Fibroblast of skin of scalp (primary cell): ENCODE measurements at places on chromosomes 7 and 10.
A peak's percentile ranks its signal among the peaks of the same experiment; 100 is the strongest.

- no peak for DNase-seq
These were observed 273.7 kb downstream of the SEMA3D start for GRCh38 chr7:84912993-84913635.

GRCh38 chr7:106190589-106191330, 78.6 kb upstream of the SYPL1 start:
- DNase-seq = no peak

DNA sequence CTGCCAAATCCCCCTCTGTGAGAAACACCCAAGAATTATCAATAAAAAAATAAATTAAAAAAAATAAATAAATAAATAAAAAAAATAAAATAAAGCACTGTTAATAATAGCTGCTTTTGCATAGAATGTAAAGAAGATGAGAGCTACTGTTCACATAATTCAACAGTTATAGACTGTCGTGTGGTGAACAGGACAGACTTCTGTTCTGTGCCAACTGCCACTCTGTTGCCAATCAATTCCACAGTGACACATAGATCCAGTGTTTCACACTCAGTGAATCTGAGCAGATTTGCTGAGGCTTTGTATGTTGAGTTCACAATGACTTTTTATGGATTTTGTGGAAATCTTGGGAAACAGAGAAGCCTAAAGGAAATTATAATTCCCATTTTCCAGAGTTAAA, 14.9 kb downstream of the ARHGAP19 start:
- no peak for DNase-seq

- DNase-seq = no peak
These were observed 267.2 kb downstream of the POM121L12 start for GRCh38 chr7:53302496-53303246.

DNA sequence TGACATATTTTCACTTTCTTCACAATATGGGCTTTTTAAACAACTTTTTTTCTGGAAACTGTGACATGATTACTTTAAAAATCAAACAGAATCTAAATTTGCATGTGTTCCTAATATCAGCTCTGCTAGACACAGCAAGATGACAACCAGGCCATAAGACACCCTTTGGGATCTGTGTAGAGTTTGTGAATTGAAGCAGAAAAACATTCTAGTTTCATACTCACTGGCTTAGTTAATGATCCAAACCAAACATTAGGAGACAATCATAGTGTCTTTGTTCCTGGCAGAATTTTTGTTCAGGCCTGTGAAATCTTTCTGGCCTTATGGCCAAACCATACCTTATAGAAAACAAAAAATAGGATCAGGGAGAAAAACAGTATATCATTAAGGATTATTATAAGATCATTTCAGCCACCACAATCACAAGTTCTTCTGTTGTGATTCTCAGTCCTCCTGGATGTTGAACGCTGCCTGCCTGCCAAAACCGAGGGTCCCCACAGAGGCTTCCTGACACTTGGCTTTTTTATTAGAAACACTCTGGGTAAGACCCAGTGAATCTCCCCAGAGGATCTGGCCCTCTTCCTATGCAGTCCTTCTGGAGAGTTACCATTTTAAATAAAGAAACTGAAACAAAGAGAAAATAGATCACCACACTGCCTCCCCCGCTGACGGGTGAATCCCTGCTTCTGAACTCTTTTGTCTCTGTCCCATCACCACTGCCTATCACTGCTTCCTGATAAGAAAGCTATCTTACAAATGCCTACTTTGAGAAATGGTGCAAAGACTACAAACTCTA, 79.2 kb upstream of the PPP1R3C start:
- no peak for DNase-seq

DNA sequence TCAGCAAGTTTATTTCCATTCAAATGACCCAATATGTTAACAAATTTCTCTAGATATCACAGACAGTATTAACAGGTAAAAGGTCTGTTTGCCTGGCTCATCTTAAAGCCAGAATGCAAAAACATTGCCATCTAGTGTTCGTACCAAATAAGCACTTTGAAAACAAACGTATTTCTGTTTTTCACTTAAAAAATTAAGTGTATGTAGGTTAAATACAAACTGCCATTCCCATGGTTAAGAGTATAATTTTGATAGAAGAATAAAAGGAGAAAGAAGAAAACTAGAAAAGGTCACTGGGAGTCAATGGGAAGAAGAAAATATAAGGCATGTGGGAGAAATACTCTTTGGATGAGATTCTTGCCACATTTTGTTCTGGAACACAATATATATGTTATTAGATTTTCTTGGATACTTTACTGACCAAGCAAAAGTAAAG, 51.0 kb downstream of the ORC5 start:
- DNase-seq = peak; percentile 24

DNA sequence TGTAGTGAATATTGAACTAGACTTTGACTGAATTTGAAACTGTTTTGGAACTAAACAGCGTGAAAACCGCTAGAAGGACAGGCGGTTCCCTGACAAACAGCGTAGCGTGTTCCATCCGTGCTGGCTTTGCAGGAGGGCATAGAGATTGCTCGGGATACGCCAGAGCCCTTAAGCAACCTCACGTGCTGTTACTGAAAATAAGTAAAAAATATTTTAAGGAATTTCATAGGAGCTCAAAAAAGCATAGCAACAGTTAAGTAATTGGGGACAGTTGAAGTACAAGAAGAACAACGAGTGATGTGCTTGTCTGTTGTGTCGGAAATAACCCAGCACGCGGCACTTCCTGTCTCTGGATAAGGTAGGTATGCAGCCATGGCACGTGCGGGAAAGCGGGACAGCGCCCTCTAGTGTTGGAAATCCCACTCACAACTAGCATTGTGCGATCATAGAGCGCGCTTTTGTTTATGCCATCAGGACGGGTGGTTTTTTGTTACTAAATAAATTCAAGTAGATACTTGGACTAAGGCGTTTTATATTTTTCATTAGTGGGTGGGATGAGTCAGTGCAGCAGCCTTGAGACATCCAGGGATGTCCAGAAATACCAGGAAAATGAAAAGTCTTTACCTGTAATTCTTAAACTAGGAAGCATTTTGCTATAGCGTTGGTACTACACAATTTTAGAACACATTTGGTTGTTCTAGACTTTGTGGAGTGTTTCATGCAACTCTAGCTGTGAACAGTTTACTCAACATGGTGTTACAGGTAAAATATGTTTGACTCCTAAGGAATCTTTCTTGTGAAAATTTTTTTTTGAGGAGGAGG, 50.4 kb downstream of the DNAJB6 start:
- DNase-seq = peak; percentile 80

- peak; percentile 63 for DNase-seq
These were observed 48.4 kb downstream of the UNC5B start for GRCh38 chr10:71260622-71261325.

DNA sequence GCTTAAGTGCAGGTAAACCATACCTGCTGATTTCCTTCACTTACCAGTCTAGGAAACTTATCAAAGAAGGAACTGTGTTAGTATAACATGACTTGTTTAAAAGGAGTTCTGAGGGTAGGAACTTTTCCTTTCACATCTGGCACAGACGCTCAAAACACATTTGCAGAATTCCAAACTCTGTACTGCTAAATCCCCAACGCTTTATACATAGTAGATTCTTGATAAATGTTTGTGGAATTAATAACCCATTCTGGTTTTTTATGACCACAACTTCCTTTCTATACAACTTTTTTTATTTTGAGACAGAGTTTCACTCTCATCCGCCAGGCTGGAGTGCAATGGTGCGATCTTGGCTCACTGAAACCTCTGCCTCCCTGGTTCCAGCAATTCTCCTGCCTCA, 7.7 kb upstream of the TRUB1 start:
- peak; percentile 80 for DNase-seq

DNA sequence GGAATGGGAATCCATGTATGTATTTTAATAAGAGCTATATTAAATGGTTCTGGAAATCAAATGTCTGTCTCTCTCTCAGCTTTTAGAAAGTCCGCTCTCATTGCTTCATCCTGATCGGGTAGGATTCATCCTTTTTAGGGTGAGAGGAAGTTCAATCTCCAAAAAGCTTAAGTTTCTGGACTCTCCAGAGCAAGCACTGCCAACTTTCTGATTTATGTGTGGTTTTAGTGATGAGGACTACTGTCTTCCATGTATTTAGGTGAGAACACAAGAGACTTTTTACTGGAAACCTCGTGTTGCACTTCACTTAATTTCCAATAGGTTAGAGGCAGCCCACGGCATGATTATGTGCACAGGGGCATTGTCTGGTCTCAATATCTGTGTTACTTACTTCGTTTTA, 267.9 kb downstream of the SUGCT start:
- DNase-seq = no peak

- DNase-seq = no peak
These were observed 52.0 kb downstream of the JAKMIP3 start for GRCh38 chr10:132117636-132118190.

- no peak for DNase-seq
These were observed 36.0 kb upstream of the SRGN start for GRCh38 chr10:69051710-69052487.

- DNase-seq = no peak
These were observed 265.7 kb downstream of the SUGCT start for GRCh38 chr7:40400525-40400924.

GRCh38 chr10:9608602-9609001, 1409.1 kb upstream of the CELF2 start:
- peak; percentile 42 for DNase-seq

- DNase-seq = peak; percentile 57
These were observed 150.9 kb downstream of the POLR1F start for GRCh38 chr7:19557726-19558465.

- peak; percentile 12 for DNase-seq
These were observed 302.6 kb upstream of the LYZL1 start for GRCh38 chr10:28986117-28986792.

- DNase-seq = no peak
These were observed 94.9 kb downstream of the NPSR1 start for GRCh38 chr7:34752929-34753328.

- DNase-seq = no peak
These were observed 572.5 kb downstream of the ARL4A start for GRCh38 chr7:13259930-13260329.

- DNase-seq = no peak
These were observed 10.4 kb upstream of the PCGF5 start for GRCh38 chr10:91210014-91210413.

DNA sequence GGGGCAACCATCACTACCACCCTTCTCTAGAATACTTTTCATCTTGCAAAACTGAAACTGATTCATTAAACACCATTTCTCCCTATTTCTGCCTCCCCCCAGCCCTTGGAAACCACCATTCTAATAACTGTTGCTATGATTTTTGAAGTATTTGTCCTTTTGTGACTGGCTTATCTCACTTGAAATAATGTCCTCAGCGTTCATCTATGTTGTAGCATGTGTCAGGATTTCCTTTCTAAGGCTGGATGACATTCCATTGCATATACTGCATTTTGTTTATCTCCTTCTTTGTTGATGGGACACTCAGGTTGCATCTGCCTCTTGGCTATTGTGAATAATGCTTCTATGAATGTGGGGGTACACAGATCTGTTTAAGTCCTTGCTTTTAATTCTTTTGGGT, 327.6 kb upstream of the ZNF32 start:
- DNase-seq = no peak

DNA sequence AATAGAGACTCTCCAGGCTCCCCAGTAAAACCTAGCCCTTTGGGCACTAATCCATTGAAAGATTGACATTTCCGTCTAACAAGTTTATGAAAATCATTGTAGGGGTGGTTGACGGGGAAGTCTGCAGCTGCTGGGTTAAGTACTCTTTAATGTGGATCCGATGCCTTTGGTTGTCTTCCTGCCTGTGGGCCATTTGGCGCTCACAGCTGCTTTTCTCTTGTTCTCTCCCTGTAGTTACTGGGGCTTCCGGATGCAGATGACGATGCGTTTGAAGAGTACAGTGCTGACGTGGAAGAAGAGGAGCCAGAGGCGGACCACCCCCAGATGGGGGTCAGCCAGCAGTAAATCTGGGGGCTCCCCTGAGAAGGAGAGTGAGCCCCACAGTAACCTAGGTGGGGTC, 22.4 kb downstream of the MTURN start:
- no peak for DNase-seq

- no peak for DNase-seq
These were observed 5.2 kb upstream of the HMX2 start for GRCh38 chr10:123142701-123143161.
